BJ (cell line): ENCODE measurements at places on chromosomes 7 and 10.

DNA sequence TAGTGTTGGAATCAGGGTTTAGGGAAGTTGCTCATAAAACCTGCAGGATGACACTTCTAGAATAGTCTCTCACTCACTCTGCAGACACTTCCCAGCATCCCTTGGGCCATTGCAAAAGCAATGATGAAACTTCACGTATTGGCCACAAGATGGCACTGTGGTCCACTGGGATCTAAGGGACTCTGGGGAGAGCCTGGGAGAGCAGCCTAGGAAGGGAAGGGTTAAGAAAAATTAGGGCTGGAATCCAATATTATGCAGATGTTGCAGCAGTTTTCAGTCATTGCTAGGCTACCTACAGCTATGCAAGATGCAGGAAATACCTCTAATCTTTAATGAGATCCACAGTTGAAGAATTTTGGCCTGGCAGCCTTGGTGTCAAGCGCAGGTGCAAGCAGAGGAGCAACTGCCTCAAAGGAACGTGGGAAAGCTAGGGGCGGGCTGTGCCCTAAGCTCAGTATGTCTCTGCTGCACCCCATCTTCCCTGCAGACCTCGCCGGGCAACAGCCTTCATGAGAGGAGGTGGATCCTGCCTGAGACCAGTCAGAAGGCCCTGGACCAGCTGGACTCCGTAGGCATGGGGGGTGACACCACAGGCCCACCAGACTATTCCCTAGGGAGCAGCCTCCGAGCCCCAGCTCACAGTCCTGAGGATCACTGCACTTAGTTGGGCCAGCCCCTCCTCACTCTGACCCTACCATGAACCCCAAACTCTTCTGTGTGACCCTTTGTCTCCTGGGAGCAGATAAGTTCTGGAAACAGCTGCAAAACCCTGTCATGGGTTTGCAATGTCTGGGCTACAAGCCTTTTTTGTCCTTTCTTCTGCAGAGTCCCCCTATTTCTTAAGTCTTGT is 127.9 kb upstream of the PRSS58 start:
- no peak for DNase-seq

GRCh38 chr10:52092390-52092789 is 221.7 kb upstream of the DKK1 start:
- DNase-seq = no peak

GRCh38 chr7:1454542-1454941 is 4.7 kb downstream of the MICALL2 start:
- DNase-seq = no peak

GRCh38 chr7:116135306-116135705 is 75.0 kb upstream of the TES start:
- no peak for DNase-seq

DNA sequence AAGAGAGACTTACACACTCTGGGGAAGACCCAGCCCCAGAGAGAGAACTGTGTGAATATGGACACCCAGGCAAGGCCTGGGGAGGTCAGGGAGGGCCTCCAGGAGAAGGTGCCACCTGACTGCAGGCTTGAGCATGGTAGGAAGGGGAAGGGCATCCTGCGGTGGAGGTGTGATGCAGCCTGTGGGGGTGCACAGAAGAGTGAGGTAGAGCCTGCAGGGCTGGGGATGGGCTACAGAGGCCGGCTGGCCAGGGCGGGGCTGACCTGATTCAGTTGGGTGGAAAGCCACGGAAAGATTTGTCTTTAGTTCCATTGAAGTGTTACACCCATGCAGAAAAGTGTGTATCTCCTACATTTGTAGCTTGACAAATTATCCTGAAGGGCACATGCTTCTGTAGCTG is 47.6 kb downstream of the ZMIZ1 start:
- DNase-seq = no peak

DNA sequence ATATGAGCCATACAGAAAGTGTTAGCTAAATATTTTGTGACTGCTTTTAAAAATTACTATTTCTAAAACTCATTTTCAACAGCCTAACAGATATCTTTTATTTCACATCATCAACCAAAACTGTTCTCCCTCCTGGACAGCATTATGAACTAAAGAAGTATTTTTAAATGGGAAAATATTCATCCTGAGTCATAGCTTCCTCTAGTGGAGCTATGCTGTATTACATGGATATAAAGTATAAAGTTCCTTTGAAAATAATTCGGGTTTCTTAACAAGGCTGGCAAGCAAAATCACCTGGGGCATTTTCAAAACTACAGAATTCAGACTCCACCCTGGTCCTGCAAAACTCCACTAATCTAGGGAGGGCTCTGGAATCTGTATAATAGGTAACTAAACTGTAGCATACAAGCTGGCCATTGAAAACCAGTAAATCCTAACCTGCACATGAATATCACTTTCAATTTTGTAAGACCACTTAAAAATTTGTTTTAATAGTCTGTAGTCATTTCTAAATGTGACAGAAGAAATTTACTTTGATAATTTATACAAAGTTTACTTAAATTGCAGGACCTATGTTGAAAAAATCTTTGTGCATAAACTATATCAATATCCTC is 53.5 kb downstream of the SCIN start:
- no peak for DNase-seq

DNA sequence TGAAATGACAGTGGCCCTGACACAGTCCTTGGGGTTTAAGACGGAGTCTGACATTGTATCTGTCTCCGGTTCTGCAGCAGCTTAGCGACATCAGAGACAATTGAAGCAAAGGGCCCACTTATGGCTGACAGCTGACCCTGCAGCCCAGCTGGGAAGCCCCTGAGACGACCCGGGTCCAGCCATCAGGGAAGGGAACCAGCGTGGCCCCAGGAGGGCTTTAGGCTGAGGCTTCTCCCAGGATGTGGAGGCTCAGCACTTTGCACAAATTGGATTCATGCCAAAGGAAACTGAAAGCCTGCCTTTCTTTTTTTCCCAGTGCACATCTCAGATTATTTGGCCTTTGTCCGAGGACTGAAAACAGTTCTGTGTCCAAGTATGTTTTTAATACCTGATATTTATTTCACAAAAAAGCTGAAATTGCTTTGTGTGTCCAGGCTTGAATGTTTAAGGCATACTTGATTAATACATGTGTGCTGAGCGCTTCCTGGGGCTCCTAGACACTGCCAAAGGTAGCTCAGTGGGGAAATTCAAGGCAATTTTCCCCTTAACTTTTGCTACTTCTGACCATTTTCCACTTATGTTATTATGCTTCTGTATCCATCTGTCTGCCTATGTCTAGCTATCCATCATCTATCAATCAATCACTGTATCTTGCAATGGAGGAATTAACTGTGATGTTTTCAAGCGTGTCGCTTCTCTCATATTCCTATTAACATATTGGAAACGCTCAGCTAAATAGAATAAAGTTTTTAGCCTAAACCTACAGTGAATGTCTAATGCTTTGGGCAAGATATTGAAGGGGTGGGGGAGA is 34.8 kb downstream of the KLF6 start:
- DNase-seq = no peak

DNA sequence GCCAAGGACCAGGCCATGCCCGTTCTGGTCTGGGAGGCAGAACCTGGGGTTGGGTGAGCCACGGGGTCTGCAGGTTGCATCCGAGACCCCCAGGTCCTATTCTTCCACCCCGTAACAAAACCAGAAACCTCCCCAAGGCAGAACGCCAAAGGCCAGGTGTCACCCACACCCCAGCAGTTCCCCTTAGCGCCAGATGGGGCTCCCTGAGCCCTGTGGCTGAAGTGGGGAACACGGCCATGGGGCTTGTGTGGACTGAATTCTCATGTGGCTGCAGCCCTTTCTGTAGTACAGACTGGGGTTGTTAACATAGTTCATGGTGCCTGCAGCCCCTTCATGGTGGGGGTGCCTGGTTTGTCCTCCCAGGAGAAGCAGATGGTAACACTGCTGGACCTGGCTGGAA is 10.2 kb downstream of the BRI3 start:
- DNase-seq = no peak

DNA sequence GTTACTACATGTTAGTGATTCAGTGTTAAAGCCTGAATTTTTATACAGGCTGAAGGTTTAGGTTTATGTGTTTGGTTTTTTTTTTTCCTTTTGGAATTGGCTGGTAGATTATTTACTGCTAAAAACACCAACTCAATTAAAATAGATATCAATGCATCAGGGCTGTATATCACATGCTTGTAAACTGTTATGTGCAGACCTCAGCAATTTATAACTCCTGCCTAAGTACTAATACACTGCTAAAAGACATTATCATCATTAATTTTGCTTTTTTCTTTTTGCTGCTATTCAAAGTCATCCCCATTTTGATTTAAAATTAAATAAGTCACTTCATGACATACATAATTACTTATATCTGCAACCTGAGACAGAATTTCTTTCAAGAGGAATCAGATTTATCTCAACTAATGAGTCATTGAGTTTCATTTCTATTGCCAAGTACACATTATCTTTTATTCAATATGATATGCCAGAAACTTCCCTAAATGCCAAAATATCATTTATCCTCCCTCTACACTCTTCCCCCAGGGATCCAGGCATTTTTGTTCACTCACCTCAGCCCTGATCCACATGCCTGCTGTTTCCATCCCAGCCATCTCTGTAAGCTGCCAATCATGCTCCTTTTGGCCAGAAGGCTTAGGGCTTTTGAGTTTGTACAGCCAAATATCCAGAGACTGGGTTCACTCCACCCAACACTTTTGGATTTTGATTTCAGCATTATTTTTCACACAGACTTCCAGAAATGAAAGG is 98.5 kb downstream of the POLR1F start:
- DNase-seq = no peak

DNA sequence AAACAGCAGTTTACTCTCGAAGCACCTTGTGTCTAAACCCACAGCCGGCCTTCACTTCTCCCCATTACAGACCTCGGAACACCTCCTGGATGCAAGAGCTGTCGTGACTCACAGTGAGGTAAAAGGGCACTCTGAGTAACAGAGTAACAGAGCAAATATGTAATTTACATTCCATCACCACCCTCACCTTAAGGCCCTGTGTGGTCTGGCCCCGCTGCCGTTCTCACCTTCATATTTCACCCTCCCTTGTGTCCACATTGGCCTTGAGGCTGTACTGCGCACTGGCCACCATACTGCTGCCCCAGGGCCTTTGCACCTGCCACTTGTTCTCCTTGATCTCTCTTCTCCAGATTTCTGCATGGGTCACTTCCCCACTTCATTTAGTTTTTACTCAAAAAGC is 12.6 kb downstream of the FFAR4 start:
- DNase-seq = no peak

DNA sequence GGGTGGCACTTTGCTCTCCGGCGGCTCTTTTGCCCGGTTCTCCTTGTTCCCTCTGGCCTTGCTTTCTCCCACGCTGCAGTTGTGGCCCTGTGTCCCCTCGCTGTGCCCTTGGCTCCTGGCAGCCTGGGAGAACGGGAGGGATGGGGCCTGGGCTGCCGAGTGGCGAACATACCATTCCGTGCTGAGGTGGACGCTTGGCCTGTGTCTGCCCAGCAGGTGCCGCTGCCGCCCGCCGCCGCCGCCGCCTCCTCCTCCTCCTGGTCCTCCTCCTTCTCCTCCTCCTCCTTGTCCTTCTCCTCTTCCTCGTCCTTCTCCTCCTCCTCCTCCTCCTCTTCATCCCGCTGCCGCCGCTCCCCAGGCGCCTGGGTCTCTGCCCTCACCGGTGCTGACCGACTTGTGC is 36.0 kb downstream of the AGAP3 start:
- no peak for DNase-seq

DNA sequence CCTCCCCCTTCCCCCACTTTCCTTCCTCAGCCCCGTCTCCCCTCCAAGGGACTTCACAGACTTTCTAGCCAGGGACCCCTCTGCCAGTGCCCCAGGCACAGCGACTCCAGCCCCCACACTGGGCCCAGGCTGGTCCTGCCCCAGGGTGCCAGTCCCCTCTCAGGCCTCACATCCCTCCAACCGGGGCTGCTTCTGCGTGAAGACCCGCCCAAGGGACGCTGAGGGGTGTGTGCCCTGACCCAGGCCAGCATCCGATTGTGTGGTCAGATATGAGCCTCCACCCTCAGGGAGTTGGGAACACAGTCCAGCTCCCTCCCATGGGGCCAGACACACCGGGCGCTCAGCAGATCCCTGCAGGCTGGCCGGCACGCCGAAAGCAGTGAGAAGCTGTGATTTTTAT is 97.0 kb downstream of the MICALL2 start:
- no peak for DNase-seq
